Kidney (tissue), 22 donors: ENCODE measurements at places on chromosomes 6 and 20. TPM values are rescaled to one million over a fixed set of nuclear protein-coding genes. Genes with fewer than 3 reads are reported as not detected.

- DNase-seq, result no peak
Observed at GRCh38 chr6:158244373-158244772, 67.9 kb upstream of the TULP4 start.

DNA sequence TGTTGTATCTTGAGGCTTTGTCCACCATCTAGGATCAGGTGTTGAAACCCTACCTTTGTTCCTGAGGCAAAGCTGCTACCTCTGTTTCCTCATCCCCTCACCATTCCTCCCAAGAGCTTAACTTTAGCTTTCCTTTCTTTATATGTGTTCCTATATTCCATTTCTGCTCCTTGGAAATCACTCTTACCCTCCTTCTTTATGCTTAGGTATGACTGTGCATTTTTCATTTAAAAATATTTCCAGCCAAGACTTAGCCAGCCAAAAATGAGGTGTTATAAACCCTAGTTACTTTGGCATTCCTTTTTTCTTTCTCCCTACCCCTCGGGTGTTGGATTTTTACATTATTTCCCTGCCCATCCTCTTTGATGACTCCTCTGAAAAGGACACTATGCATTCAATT, 57.7 kb downstream of the TSBP1 start:
- no peak for DNase-seq

GRCh38 chr6:22958677-22959076, 389.3 kb downstream of the HDGFL1 start:
- no peak for DNase-seq

GRCh38 chr6:160891690-160892089, 99.9 kb upstream of the MAP3K4 start:
- no peak for DNase-seq

- no peak for DNase-seq
Observed at GRCh38 chr6:72976484-72976883, 248.8 kb downstream of the KHDC1L start.

DNA sequence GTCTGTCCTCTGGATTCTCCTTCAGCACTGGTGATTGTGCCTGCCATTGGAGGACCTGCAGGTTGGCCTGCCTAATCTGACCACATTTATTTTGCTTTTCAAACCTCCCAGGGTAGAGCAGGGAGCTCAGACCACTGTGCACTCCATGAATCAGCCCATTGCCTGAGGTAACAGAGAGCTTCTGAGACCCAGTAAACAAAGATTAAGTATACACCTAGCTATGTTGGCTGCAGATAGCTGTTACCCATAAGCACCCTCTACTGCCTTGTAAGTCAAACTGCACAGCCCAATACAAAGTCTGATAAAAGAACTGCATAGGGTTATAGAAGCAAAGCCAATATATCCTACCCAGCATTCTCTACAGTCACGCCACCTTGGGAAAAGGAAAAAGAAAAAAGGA, 338.7 kb downstream of the HTR1B start:
- no peak for DNase-seq

FNDC11 gene
- polyA plus RNA-seq, result 0.47 TPM

LY6G6D gene
- not detected for polyA plus RNA-seq
